Activated naive CD4-positive, alpha-beta T cell (primary cell): ENCODE measurements at places on chromosomes 12 and 14.

DNA sequence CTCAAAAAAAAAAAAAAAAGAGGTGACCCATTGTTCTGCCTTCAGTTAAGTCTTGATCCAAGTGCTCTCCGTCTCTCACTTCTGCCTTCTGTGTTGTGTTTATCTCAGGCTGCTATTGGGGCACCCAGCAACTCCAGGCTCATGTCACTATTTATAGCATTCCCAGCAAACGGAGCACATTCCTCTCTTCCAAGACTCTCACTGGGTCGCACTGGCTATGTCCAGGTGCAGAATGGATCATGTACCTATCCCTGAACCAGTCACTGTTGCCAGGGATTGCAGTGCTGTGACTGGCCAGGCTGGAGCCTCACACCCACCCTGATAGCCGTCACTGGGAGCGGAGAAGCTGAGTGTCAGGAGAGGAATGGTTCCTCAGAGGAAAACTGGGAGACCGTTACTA lies 31.2 kb downstream of the RHOF start:
- DNase-seq = no peak

DNA sequence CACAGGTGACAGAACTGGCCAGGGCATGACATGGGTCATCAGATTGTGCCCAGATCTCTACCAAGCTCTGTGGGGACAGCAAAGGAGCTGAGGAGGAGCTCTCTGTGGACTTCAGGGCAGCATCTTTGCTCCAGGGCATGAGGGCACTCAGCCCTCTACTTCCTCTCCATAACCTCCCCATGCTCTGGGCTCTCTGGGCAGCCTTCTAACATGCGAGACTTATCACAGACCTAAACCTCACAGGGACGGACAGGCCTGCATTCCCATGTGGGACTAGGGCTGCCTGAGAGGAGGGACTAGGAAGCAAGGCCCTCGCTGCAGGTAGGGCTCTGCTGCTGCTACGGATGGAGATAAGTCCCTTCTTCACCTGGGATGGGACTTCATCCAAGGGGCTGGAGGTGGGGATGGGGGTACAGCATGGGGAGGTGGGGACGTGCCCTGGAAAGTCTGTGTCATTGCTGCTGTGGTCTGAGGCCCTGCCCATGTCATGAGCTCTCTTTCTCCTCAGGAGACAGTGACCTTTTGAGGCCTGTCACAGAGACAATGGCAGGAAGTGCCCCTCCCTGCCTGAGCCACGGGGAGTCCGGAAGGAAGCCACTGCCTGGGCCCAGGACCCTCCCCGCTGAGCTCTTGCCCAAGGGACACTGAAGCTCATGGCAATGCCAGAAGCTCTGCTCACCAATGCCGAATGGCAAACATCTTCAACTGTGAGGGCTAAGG lies 44.1 kb downstream of the PITPNM2 start:
- peak; percentile 44 for DNase-seq

DNA sequence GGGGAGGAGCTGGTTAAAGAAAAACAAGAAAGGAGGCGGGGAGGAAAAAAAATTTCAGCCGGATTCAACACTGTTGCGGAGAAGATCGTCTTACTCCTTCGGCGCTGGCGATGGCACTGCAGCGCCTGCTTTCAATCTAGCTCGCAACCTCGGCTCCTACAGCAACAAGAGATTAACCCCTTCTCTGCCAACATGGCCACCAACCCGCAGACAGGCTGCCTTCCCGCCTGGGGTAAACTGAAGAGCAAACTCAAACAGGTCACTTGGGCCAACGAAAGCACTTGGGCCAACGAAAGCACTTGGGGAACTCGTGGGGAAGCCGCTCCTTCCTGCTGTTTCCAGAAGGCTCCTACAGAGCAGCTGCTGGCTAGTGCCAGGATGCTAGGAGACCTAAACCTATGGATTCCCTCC lies 73.7 kb downstream of the CIT start:
- no peak for DNase-seq

DNA sequence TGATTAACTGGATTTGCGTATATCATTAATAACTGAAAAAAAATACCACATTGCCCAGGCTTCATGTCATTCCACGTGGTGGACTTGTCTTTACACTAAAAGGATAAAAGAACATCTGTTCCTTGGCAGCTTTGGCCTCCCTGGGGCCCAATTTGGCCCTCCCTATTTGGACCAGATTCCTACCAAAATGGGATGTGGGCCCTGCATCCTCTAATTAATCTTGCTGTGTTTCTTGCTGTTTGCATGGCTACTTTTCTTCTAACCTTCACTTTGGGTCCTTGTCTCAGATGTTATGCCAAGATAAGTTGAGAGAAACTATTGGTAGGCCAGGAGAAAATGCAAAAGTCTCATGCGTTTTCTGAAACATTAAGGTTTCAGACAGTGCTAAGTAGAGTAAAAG lies 57.5 kb downstream of the PTHLH start:
- no peak for DNase-seq

GRCh38 chr14:35398071-35398584 lies 6.4 kb downstream of the NFKBIA start:
- no peak for DNase-seq

DNA sequence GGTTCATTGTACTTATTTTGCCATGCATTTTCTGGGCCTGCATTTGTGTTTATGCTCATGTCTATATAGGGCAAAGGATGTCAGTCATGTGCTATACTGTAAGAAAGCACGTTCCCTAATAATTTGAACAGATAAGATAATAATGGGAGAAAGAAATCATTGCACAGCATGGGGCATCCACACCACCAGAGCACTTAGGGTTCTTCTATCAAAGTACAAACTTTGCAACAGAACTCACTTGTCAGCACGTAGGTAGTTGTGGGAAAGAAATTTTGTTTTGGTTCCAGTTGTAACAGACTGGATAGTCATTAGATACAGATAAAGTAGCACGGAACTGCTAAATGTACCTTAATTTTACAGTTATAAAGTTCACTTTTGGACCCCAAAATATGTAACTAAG lies 10.1 kb downstream of the PPP1CC start:
- DNase-seq = no peak
